ENCODE measurements at places on chromosomes 3 and 15. TPM values are rescaled to one million over a fixed set of nuclear protein-coding genes. Genes with fewer than 3 reads are reported as not detected.
A peak's percentile ranks its signal among the peaks of the same experiment; 100 is the strongest.

DNA sequence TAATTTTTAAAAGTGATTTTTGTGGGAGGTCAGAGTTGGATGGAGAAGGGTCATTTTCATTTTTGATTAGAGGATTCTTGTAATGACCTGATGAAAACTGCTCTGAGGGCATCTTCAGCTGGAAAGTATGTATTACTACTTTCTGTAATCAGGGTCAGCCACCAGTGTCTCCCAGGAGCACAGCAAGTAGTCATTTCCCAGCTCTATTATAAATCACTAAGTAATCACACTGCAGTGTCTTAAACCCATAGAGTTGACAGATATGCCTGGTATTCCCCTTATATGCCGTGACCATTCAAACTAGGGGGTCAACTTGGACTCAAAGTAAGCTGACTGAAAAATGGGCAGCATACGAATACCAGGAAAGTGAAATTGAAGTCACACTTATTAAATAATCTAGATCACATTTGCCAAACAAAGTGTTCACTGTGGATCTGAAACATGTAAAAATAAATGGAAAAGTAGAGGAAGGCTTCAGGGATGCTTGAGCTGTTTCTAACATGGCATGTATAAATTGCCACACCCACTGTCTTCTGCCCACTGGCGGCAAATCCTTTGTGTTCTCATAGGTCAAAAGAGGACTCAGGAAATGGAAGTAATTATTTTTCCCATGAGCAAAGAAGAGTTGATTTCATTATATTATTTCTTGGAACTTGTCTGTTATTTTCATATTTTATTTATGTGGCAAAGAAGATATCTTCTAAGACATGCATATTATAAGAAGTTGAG lies 105.7 kb downstream of the MBNL1 start:
- H3K4me3 ChIP-seq: peak overlapping the region; percentile 30
- no peak for DNase-seq
- H3K36me3 ChIP-seq: peaks cover 32% of the 10 kb centered on the region
- peaks cover 45% of the 10 kb centered on the region for H3K4me1 ChIP-seq
- H3K27me3 ChIP-seq: no peaks in the 10 kb centered on the region

GRCh38 chr3:160826991-160827390 lies 71.0 kb downstream of the PPM1L start:
- no peaks in the 10 kb centered on the region for H3K36me3 ChIP-seq
- H3K27ac ChIP-seq: no peak overlapping the region
- no peaks in the 10 kb centered on the region for H3K4me1 ChIP-seq

DNA sequence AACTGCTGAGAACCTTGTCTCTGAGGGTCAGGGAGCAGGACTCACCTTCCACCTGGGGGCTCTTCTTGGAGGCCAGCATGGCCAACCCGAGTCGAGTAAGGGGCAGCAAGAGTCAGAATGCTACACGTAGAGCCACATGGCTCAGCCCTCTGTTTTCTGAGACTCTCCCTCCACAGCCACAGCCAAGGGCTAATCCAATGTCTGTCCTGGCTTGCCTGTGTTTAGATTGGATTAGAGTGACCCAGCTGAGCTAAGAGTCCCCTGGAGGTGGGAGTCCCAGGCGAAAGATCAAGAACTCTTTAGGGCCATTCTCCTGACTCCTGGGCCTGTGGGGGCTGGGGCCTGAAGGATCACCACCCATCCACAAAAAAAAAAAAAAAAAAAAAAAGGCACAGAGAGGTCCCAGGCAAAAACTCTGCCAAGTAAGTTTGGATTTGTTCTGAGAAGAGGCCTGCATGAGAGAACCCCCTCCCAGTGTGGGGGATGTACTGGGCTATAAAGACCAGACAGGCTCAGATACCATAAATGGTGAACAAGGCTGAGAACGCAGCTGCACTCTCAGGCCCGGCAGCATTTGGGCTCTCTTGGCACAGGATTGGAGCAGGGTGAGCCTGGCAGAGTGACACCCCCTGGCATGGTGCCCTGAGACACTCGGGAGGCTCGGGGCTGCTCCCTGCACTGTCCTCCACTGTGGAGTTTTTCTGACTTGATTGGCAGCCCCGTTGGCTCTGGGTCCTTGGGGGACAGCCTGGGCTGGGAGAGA lies 88.0 kb upstream of the OSBPL11 start:
- H3K27ac ChIP-seq: no peak overlapping the region
- no peak overlapping the region for H3K4me3 ChIP-seq
- DNase-seq: no peak
- no peaks in the 10 kb centered on the region for H3K4me1 ChIP-seq

GRCh38 chr15:76391847-76392246 lies 55.3 kb downstream of the ISL2 start:
- H3K27ac ChIP-seq: no peak overlapping the region
- no peak for DNase-seq
- no peak overlapping the region for H3K4me3 ChIP-seq
- H3K4me1 ChIP-seq: no peaks in the 10 kb centered on the region

DNA sequence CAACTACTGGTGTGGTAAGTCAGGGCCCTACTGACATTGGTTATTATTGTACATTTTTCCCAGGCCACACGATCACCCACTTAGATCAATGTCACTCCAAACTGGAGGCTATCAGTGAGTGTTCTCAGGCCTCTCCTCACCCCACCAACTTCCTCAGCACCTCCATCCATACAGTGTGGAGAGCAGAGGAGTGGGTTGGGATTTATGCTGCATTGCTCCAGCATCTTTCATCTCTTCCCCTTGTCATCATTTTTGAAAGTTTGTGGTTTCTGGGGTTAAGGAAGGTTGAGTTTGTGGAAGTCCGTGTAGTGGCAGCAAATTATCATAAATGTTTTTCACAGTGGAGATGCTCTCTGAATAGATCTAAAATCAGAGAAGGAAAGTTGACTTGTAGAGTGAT lies 60.2 kb downstream of the TLNRD1 start:
- no peaks in the 10 kb centered on the region for H3K4me1 ChIP-seq
- no peak overlapping the region for H3K4me3 ChIP-seq
- H3K36me3 ChIP-seq: no peaks in the 10 kb centered on the region
- H3K27me3 ChIP-seq: peaks cover 2% of the 10 kb centered on the region
- DNase-seq: no peak

LYZL4 gene
- total RNA-seq: not detected

SPSB4 gene
- total RNA-seq: not detected

RTP1 gene
- not detected for total RNA-seq

DNA sequence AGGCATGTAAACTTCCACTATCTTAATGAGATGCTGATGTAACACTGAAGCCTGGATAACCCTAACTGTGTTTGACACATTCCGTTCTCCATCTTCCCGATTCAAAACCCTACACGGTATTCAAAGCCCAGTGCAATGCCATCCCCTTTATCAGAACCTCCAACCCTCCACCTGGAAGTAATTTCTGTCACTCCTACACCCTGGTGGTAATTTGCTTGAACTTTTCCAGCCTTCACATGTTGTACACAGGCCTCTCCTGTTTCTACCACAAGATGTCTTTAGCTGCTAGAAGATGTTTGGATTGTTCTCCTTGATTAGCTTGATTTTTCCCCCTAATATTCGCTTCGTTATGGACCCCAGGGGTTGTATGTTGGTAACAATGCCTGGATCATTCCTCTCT lies 208.9 kb downstream of the CHST2 start:
- no peaks in the 10 kb centered on the region for H3K36me3 ChIP-seq
- H3K4me1 ChIP-seq: no peaks in the 10 kb centered on the region
- DNase-seq: no peak
- no peak overlapping the region for H3K4me3 ChIP-seq
- no peaks in the 10 kb centered on the region for H3K27me3 ChIP-seq

DNA sequence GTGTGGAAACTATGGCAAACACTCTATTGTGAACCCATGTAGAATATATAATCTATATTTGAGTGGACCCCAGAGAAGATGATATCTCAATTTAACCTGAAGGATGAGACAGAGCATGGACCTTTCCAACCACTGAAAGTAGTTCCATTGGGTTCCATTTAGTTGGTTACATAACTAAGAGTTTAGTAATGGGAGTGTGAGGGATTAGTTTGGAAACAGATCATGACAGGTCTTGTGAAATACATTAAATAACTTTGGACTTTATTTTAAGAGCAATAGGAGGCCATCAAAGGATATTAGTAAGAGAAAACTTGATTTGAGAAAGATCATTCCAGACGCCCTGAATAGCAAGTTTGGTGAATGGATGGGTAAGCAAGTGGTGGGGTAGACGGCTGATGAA lies 487.2 kb upstream of the ROBO2 start:
- no peaks in the 10 kb centered on the region for H3K36me3 ChIP-seq
- H3K27ac ChIP-seq: no peak overlapping the region
- H3K4me1 ChIP-seq: no peaks in the 10 kb centered on the region
- no peak for DNase-seq
- H3K27me3 ChIP-seq: no peaks in the 10 kb centered on the region

ANKRD63 gene
- total RNA-seq: 0.35 TPM

DNA sequence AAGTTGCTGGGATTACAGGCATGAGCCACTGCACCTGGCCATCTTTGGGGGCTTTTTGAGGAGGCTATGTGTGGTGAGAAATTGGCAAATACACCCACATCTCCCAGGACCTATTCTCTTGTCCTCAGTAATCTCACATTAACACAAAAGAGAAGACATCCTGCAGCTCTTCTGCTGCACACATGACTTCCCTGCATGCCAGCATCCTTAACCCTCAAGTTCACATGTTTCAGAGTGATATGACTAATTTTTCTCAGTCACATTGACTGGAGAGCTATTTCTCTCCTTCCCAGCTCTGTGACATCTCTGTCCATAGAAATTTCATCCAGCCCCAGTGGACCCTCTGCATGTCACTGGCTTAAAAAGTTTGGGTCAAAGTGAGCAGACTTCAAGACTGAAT lies 1.9 kb upstream of the SKIC8 start:
- no peak overlapping the region for H3K27ac ChIP-seq
- no peaks in the 10 kb centered on the region for H3K27me3 ChIP-seq
- H3K4me1 ChIP-seq: peaks cover 14% of the 10 kb centered on the region
- no peak for DNase-seq
- H3K4me3 ChIP-seq: no peak overlapping the region

DNA sequence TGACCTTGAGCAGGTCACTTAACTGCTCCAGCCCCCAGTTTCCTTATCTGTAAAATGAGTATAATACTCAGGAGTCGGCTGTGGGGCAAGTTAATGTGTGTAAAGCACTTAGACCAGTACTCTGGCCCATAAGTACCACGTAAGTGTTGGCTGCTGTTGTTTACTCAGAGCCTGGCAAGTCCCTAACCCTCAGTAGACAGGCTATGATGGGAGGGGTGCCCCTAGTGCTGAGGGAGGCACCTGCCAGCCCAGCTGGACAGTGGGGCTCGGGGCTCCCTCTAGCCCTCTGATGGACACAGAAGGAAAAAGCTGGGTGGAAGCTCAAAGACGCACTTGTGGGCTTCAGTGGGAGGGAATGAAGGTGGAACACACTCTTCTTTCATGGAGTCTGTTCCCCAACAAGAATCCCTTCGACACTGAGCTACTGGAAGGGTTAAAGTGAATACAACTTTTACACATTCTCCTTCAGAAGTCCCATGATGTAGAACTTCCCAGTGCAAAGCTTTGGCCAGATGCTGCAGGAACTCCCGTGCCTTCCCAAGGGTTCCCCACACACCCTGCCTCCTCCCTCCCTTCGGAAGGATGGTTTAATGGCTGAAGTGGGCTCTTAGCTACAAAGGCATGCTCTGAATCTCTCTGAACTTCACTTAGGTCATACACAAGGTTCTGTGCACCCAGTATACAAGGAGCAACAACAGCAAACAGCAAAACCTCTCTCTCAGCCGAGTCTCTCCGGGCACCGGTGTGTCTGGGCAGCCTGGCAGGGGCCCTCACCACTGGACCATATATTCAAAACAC lies 25.4 kb downstream of the TMEM44 start:
- H3K4me3 ChIP-seq: no peak overlapping the region
- no peaks in the 10 kb centered on the region for H3K36me3 ChIP-seq
- no peak for DNase-seq
- H3K27ac ChIP-seq: no peak overlapping the region

DNA sequence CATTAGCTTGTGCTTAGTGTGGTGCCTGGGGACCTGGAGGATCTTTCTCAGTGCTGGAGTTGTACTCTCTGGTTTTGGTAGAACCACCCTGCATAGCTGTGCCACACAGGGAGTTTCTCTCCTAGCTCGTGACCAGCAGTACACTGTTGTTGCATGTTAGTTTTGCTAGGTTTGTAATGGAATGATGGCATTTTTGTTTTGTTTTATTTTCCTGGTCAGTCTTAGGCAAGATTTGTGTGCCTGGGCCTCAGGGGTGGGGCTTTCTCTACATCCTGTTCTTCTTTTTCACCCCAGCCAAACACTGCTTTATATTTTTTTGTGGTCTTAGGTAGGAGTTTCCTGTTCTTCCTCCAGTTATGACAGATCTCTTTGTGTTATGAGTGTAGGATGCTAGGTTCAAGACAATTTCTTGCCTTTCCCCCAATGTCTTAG lies 534.5 kb upstream of the KCNMB2 start:
- H3K4me1 ChIP-seq: peaks cover 33% of the 10 kb centered on the region
- peak overlapping the region; percentile 47 for H3K27ac ChIP-seq
- peak; percentile 27 for DNase-seq
- peak overlapping the region; percentile 58 for H3K4me3 ChIP-seq

SLC28A1 gene
- not detected for total RNA-seq

ANKUB1 gene
- total RNA-seq: not detected

GRCh38 chr3:98884675-98885371 lies 16.7 kb downstream of the DCBLD2 start:
- H3K27me3 ChIP-seq: peaks cover 1% of the 10 kb centered on the region
- DNase-seq: no peak
- H3K4me1 ChIP-seq: no peaks in the 10 kb centered on the region
- no peak overlapping the region for H3K27ac ChIP-seq
- H3K4me3 ChIP-seq: no peak overlapping the region

DNA sequence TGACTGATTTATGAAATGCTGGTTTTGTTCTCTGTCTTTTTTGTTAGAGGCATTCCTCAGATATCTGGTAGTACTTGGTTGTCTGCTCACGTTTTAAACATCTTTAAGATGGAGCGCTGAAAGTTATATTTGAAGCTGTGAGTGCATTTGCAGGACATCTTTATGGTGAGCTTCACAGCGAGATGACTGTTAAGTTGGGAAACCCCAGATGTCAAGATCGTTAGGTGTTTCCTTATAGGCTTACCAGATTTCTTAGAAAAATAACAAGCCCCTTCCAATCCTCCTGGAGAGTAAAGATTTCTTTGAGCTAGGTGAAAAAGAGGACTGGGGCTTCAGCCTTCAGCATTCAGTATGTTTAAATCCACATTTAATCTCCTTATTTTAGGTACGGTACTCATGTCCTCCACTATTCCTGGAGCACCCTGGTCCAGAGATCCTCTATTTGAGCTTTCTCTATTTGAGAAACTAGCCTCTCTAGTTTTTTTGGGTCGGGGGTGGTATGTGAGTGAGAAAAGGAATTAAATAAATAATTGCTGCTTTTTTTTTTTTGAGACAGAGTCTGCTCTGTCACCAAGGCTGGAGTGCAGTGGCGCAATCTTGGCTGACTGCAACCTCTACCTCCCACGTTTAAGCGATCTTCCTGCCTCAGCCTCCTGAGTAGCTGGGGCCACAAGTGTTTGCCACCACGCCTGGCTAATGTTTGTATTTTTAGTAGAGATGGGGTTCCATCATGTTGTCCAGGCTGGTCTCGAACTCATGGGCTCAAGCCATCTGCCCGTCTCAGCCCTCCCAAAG lies 72.3 kb downstream of the ZNF609 start:
- no peak overlapping the region for H3K27ac ChIP-seq
- no peak overlapping the region for H3K4me3 ChIP-seq
